ENCODE measurements at places on chromosomes 13 and 19.
A peak's percentile ranks its signal among the peaks of the same experiment; 100 is the strongest.

GRCh38 chr13:49540552-49540951, 44.8 kb downstream of the PHF11 start:
- DNase-seq: no peak

DNA sequence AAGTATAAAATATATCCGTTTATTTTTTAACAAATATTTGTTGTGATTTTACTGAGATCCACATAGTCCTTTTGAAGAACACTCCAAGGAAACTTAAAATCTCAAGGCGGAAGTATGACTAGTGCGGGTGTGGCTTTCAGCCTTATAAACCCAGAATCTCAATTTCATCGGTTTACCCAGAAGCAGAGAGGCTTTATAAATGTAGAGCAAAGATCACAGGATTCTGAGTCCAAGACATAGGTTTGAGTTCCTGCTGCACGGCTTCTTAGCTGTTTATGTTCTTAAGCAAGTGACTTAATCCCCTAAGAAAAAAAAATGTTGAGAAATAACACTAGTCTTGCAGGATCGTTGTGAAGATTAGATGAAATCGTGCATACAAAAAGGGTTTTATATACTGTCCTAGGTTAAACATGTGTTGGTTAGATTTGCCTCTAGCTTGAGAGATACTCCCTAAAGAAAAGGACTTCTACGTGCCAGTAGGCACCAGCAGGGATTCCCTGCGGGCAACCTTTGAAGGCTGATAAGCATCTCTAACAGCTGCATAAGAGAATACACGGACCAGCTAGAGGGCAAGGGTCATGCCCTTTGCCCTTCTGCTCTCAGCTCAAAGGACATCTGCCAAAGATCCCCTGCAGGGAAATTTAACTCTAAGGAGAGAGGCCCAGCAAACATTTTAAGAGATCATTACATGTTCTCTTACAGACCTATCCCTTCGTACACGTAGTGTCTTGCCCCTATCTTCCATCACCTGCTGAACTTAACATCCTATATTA, 130.4 kb upstream of the MIR17HG start:
- no peak for DNase-seq

DNA sequence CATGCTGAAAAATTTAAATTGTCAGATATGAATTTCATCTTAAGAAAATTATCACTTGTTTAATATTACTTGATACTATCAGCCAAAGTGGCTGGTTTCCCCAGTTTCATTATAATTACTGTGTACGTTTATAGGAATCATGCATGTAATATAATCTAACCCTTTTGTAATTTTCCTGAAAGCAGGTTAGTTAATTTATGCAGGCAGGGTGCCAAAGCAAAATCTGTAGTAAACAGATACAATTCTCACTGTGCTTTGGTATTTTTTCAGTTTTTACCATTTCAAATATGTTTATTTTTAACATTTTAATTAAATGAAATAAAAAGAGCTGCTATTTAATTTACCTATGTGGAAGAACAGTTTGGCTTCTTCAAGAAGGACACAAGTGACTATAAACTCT, 1227.5 kb upstream of the MIR17HG start:
- DNase-seq: no peak

DNA sequence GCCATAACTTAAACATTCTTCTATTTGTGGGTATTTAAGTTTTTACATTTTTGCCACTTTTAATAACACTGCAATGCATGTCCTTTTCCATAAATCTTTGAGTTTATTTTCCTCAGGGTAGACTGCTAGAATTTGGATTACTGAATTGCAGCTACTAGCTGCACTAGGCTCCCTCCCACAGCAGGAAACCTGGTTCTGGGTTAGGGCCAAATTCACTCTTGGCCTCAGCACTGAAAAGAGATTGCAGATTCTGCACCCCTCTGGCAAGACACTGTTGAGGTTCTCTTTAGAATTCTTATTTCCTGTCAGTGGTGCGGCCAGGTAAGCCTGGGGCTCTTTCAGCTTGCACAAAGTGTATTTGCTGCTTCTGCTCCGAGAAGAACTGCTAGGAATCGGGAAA, 155.7 kb downstream of the ENOX1 start:
- no peak for DNase-seq

DNA sequence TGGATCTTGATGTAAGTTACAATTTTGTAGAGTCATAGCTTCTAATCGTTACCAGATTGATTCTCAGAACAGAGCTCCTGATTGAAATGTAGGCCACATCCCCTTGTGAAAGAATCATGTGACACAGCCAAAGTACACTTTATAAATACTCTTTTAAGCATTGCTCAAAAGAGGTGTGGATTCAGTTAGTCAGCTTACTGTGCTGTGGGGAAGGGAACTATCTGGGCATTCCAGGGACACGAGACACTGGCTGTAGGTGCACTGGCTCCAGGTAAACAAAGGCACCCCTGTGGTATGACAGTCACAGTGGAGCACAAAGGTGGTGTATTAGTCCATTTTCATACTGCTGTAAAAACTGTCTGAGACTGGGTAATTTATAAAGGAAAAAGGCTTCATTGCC, 222.8 kb downstream of the LIG4 start:
- no peak for DNase-seq

- no peak for DNase-seq
Measured at GRCh38 chr19:45445139-45445538, 21.4 kb upstream of the ERCC1 start.

GRCh38 chr13:28707629-28708427, 10.9 kb downstream of the SLC46A3 start:
- DNase-seq: no peak

GRCh38 chr19:48403606-48404005, 10.1 kb downstream of the GRIN2D start:
- peak; percentile 47 for DNase-seq

DNA sequence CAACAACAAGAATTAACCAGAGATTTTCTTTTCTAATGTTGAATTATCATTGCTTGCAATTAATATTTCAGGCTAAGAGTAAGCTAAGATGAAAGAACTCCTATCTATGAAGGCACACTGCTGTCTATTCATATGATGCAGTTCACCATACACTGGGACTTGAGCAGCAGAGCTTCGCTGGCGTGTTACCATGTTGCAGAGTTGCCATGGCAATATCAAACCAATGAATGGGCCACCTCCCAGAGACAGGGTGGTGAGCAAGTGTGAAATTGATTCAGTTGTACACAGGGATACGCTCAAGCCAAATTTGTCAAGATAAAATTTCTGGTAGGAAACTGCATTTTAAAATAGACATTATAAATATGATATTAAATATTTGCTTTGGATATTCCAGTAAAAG, 69.3 kb upstream of the MYO16 start:
- no peak for DNase-seq

- no peak for DNase-seq
Measured at GRCh38 chr13:36865265-36865664, 46.2 kb downstream of the RFXAP start.

DNA sequence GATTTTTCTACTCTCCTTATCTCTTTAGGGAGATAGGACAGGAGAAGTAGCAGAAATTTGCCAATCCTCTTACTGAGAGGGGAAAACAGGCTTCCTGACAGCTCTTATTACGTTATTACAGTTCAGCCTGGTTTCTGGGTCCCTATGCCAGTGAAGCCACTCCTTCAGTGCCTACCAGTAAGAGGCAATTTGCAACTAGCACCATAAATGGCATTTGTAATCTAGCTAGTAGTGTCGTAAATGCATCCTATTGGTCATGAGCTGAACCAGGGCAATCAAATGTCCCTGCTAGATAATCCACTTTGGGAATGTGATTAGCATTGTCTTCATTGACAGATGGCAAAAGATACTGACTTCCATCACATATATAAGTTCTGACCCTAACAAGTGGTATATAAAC, 428.8 kb downstream of the DCT start:
- no peak for DNase-seq

GRCh38 chr13:32824675-32825074, 191.5 kb upstream of the KL start:
- peak; percentile 23 for DNase-seq
